ENCODE measurements at places on chromosomes 7 and 10. TPM values are rescaled to one million over a fixed set of nuclear protein-coding genes. Genes with fewer than 3 reads are reported as not detected.

The STYXL1 gene
- 47.3 TPM for total RNA-seq

The KIF11 gene
- total RNA-seq: 9.6 TPM

The MSS51 gene
- 2.4 TPM for total RNA-seq

The NPFFR1 gene
- total RNA-seq: not detected

The MYL10 gene
- not detected for total RNA-seq

The CPA4 gene
- 27.7 TPM for total RNA-seq

All from glomerular endothelial cell (primary cell).